ENCODE measurements at places on chromosomes 2 and 18.

DNA sequence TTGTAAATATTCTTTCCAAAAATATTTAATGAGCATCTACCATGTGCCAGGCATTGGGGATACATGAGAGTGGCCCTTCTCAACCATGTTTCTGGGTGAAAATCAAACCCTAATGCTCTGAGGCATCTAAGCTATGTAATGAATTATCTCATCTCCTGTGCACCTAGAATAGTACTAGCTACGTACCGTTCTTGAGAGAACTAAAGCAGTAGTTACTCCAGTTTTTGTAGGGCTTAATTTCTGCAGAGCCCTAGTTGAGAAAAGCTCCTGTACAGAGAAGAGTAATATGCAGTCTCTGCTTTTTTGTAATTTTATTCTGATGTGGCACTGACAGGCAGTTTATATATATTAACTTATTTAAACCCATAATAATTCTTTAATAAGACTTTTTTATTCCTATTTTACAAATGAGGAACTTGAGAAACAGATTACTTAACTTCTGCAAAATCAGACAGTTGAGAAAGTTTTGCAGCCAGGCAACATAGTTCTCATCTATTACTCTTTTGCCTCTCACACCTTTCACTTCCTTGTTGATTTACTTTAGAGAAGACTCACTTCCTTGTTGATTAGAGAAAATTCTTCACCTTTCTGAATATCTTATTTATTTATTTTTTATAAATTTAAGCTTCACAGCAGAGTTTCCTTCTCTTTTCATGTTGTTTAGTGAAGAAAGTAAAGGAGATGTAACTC is 3.1 kb downstream of the SPOPL start:
- no peak for DNase-seq

- no peak for DNase-seq
Observed at GRCh38 chr18:61655630-61656029, 237.2 kb downstream of the RNF152 start.

DNA sequence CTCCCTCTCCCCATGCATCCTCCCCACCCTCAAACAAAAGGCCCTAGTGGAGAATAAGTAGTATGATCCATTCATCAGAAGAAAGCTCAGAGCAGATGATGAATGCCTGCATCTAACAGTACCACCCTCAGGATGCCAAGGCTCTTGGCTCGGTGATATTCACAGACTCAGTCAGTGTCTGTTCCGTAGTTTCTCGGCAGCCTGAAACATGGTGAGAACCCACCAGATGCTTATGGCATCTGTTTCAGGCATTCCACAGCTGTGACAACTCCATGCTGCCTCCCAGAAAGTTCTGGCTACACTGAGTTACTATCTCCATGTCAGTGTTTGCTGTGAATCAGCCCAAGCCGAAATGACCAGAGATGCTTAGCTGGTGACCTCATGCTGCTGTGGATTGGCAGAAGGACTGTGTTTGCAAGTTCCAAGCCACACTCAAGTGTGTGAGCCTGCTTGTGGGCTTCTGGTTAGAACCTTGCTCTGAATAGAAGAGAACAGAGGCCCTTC is 83.9 kb downstream of the WDSUB1 start:
- peak; percentile 78 for DNase-seq

GRCh38 chr2:128375454-128375853 is 56.8 kb upstream of the HS6ST1 start:
- no peak for DNase-seq

DNA sequence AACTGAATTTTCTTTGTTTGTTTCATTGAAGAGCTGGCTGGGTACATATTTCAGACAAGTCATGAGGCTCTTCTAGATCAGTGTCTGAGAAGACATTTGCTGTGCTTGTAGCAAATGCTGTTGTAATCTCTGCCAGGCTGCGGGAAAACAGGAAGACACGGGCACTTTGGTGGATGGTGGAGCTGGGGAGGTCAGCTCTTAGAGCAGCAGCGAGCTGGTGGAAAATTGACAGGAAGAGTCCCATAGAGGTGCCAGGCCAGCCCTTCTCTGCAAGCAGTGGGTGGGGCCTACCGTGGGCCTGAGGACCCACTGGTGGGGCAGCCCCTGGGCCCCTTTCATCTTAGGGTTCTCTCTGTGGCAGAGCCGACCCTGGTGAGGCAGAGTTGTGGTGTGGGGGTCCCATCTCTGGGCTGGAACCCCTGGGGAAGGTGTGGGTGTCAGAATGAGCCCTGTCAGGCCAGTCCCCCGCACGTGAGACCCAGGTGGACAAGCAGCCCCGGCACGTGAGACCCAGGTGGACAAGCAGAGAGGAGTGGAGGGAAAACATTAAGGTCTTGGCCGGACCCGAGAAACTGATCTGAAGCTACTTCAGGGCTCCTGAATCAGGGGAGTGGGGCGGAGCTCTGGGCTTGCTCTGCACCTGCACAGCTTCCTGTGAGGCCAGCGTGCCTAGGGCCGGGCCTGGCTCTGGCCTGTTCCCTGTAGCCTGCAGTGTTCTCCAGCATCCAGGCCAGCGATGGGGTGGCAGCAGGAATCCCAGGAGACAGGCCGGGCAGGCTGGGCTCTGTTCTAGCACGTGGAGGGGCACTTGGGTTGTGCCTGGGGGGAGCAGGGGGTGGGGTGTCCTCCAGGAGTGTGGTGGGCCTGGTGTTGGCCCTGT is 273.5 kb upstream of the HDAC4 start:
- no peak for DNase-seq

GRCh38 chr2:142617461-142617860 is 260.0 kb upstream of the KYNU start:
- DNase-seq: no peak

- DNase-seq: no peak
Observed at GRCh38 chr2:43210467-43211303, 15.7 kb downstream of the ZFP36L2 start.

DNA sequence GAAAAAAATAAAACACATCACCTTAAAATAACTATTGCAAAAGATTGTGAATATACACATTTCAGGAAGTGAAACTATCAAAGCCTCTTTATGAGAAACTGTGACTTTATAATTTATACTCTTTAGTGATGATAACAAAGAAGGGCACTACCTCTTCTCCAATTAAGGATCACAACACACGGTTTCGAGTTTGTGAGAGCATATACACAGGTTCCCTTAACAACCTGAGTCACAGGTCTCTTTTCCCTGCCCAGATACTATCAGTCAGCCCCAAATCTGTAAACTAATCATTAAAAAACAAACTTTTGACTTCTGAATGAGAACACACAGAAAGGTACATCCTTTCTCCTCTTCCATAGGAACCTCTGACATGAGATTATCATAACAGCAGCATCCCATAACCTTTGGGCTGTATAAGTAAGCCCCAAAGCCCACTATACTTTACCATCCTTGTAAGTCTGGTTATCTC is 44.9 kb downstream of the PTPN2 start:
- no peak for DNase-seq

- DNase-seq: no peak
Observed at GRCh38 chr18:35983818-35984217, 11.3 kb downstream of the RMP24 start.

- DNase-seq: no peak
Observed at GRCh38 chr2:166256896-166257295, 118.8 kb downstream of the SCN9A start.

- peak; percentile 85 for DNase-seq
Observed at GRCh38 chr2:26299471-26300101, 46.4 kb upstream of the SELENOI start.

- DNase-seq: no peak
Observed at GRCh38 chr2:44707945-44708660, 233.4 kb upstream of the SIX3 start.

DNA sequence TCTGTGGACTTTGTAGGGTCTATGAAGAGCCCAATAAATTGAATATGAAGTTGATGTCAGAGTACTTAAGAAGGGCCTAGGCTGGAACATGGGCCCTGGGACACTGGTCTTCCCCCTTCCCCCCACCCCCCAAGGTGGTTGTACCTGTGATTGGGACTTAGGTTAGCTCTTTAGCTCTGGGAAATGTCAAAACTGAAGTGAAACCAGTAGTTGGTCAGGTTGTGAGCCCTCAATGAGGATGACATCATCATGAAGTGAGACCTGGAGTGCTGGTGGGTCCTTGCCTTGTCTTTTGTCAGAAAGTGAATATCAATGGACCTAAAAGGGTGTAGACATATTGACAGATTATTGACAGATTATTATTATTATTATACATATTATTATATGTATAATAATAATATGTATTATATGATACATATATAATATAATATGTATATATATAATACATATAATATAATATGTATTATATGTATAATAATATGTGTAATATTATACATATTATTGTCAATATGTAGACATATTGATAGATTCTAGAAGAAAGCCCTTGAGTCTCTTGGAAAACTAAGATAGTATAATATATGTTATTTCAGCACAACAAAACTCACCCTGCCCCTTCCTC is 5.4 kb downstream of the MARS2 start:
- DNase-seq: peak; percentile 3

DNA sequence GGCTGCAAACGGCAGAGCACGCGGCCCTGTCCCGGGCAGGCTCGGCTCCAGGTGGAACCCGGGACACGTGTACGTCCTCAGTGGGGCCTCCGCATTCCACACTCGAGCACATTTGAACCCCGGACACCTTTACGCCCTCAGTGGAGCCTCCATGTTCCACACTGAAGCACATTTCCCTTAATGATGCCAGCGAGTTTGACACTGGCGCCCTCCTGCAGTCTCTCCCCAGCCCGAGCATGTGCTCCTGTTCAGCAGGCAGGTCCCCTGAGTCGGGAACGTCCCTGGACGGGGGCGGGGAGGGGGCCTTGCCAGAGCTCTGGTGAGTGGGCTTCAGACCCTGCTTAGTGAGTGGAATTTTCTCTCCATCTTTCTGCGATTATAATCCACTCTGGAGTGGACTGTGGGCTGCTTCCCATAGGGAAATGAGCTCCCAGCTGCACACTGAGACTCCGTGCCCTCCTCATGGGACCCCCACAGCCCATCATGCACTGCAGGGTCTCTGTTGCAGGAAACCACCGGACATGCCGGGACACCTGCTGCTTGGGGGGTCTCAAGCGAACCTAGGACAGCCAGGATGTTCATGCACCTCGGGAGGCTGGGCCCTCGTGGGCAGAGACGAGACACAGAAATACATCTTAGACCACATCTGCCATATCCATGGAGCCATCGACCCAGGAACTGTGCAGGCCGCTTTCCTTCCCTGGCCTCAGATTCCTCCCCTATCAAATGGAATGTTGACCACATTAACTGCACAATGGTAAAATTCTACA is 70.3 kb upstream of the SNTG2 start:
- DNase-seq: no peak

- DNase-seq: no peak
Observed at GRCh38 chr2:99544608-99545007, 54.8 kb upstream of the REV1 start.

- no peak for DNase-seq
Observed at GRCh38 chr2:239661334-239662312, 260.8 kb upstream of the HDAC4 start.

DNA sequence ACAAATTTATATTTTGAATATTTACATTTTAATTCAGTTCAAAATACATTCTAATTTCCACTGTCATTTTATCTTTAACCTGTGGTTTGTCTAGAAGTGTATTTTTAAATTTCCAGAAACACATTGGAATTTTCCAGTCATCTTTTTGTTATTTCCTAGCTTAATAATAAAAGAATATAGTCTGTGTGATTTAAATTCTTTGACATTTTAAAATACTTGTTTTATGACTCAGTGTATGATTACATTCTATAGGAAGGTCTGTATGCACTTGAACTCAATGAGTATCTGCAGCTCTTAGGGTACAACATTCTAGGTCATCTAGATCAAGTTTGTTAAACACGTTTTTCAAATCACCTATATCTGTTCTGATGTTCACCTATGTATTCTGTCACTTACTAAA is 88.3 kb upstream of the MBOAT2 start:
- DNase-seq: no peak

DNA sequence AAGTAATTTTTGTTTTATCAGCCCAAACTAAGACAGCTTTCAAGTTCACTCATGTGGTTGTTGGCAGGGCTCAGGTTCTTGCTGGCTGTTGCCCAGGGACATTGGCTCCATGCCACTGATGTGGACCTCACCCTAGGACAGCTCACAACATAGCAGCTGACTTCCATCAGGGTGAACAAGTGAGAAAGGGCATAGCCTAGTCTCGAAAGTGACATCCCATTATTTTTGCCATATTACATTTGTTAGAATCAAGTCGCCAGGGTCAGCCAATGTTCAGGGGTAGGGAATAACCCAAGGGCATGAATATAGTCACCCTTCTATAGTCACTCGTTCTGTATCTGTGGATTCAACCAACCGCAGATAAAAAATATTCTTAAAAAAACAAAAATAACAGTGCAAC is 10.7 kb upstream of the CWC22 start:
- DNase-seq: no peak

- DNase-seq: no peak
Observed at GRCh38 chr2:186442885-186443284, 43.2 kb upstream of the ZC3H15 start.

- DNase-seq: no peak
Observed at GRCh38 chr2:119699016-119699606, 20.1 kb downstream of the TMEM177 start.

DNA sequence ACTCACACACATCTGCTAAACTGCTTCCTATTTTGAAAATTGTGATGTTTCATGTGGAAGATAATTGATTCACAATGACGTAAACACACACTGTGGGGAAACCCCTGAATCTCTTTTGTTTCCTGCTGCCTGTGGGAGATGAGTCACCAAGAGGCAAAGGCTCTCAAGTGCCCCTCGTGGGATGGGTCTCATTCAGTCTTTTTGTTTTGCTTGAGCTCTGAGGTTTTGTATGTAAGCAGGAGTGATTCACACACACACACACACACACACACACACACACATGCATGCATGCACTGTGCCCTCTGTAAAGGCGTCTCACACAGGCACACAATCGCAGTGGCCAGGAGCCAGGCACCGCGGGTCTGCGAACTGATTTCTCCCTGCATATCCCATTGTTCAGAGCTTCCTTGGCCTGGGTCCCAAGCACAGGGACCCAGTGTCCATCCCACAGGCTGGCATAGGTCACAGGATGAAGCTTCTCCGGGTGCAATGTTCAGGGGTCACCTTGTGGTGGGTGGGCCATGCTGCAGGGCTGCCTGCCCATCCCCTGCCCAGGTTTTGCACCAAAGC is 12.1 kb upstream of the ARHGEF4 start:
- DNase-seq: no peak
